ENCODE measurements at places on chromosomes 7 and 10.

DNA sequence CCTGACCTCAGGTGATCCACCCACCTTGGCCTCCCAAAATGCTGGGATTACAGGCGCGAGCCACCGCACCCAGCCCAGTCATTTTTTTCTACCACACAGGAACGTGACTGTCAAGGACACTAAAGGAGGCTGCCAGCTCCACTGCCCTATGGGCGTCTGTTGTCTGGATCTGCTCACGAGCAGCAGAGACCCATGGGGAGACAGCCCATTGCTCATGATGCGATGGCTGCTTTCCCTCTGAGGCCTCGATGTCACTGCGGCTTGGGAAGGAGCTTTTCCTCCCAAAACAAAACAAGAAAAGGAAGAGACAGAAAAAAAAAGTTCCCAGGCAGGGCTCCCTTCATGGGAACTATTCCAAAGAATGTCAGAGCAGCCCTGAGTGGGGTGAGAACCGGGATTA is 70.5 kb downstream of the DENND2A start:
- DNase-seq = no peak

DNA sequence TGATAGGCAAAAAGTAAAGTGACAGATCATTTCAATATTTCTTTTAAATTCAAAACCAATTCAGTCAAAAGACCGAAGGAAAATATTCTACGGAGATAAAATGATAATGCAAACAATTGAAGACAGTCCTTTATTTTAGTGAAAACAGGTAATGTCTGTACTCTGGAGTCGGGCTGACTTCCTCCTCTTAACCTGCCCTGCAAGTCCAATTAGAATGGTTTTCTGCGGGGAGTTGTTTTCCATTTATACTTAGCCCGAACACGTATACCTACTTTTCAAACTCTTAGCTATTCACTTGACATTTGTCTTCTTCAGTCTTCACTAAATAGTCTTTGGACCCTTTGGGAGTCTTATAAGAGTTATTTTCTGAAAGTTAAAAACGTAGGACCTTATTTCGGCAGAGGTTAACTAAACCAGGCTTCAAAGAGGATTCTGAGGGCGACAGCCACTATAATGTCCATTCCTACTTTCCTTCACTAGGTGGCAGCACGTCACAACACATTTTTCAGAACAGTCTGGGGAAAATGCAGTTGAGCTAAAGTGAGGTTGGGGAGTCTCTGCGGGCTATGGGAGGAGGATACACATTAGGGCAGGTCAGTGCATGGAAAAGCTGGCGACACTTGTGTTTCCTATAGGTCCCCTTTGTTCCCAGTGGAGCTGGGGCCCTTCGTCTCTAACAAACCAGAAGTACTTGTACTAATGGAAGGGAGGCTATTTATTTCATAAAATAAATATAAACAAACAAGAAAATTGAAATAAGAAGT is 472.0 kb downstream of the KCNMA1 start:
- no peak for DNase-seq

DNA sequence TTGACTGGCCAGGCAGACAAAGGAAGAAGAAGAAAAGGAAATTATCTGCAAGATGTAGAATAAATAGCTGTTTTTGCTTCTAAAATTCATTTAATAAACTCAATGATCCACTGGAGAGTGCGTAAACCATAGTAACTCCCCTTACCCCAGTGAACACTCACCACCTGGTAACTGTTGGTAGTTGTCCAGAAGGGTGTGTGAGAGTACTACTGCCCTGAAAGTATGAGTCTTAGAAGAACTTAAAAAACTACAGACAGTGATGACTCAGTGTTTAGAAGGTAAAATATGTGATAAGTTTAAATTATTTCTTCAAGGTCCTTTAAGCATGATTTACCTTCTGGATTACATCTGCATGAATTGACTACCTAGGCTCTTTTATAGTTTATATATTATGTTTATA is 53.0 kb upstream of the SEMA3A start:
- DNase-seq = no peak

- no peak for DNase-seq
These were observed 120.8 kb downstream of the PTPN20 start for GRCh38 chr10:47031901-47032465.

DNA sequence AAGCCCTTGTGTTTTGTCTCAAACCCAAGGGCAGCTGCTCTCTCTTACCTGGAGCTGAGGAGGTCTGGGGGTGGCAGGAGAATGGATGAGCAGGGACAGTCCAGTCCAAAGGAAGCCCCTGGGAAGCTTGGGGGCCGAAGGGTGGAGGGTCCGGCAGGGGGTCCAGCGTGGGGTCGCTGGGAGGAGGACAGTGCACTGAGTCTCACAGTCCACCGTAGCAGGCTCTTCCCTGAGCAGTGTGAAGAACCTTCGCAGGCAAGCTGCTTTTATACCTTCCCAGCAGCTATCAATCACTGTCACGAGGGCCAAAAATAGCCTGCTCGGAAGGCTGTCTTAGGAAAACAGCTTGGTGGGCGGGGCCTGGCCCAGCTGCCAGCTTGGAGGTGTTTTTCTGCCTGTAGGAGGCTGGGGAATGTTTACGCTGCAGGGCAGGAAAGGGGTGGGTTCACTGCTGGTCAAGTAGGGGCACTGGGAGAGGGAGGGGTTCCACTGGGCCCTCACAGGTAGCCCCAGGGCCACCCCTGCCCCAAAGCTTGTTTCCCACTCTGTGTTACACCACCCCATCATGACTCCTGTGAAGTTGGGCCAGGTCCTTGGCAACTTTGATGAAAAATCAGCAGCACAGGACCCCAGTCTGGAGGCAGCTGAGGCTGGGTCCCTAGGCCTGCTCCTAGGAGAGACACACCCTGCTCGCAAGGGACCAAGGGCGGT is at the start of gene DEPP1:
Gene DEPP1 (minus strand): TSS at position 240 of the 711 bp plus-strand sequence. CDS start 779 bp downstream, outside the sequence.
- no peak for DNase-seq

- no peak for DNase-seq
These were observed 107.3 kb downstream of the PROSER2 start for GRCh38 chr10:11930312-11930978.

DNA sequence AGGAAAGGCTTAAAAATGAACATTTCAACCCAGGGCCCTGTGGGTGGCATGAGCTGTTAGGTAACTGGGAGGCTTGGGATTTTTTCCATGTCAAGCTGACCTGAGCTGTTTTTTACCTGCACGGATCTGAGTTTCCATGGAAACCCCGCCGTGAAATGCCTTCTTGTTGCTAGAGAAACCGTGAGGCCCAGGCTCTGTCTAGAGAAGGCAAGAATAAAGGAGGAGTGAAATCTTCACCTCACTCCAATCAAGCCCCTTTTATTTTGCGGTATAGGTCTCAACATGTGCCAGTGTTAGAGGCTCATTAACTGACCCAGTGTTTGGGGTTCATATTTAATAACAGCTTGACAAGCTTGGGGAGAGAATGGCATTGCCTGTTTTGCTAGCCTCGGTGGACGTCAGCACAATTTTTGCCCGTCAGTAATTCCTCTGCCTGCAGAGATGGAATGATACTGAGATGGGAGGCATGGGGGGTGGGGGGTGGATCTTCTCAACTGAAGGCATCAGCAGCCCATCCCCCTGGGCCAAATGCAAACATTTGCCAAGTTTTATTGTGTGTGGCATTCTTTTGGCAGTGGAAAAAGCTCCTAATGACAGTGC is 48.9 kb upstream of the PDCD4 start:
- DNase-seq = no peak

DNA sequence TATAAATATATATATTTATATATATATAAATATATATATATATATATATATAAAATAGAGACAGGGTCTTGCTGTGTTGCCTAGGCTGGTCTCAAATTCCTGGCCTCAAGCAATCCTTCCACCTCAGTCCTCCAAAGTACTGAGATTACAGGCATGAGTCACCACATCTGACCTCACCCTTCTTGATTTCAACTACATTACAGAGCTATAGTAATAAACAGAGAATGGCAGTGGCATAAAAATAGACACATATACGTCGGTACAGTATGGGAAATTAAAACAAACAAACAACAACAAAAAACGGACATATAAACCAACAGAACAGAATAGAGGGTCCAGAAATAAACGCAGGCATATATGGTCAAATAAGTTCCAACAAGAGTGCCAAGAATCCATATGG is 77.6 kb upstream of the PPP1R3A start:
- DNase-seq = no peak

GRCh38 chr10:12971001-12971788 is 30.3 kb downstream of the CCDC3 start:
- no peak for DNase-seq

- DNase-seq = no peak
These were observed 9.3 kb downstream of the DAGLB start for GRCh38 chr7:6438427-6438826.

DNA sequence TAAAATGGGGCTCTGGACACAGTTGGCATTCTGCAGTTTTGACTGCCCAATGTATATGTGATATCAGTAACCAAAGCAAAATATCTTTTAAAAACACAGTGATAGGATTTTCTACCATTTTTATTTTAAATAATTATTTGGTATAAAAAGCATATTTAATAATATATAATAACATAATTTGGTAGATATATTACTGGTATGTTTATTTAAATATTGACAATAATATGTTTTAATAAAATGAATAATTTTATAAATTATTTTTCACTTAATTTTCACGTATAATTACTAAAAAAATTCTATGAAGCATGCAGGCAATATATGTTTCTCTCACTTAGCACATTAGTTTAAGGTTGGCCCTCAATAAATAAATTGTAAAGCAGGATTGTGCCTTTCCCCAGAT is 269.1 kb downstream of the PRKG1 start:
- no peak for DNase-seq

Measured in GM04503 (cell line).